ENCODE measurements at places on chromosomes 1 and 21.

DNA sequence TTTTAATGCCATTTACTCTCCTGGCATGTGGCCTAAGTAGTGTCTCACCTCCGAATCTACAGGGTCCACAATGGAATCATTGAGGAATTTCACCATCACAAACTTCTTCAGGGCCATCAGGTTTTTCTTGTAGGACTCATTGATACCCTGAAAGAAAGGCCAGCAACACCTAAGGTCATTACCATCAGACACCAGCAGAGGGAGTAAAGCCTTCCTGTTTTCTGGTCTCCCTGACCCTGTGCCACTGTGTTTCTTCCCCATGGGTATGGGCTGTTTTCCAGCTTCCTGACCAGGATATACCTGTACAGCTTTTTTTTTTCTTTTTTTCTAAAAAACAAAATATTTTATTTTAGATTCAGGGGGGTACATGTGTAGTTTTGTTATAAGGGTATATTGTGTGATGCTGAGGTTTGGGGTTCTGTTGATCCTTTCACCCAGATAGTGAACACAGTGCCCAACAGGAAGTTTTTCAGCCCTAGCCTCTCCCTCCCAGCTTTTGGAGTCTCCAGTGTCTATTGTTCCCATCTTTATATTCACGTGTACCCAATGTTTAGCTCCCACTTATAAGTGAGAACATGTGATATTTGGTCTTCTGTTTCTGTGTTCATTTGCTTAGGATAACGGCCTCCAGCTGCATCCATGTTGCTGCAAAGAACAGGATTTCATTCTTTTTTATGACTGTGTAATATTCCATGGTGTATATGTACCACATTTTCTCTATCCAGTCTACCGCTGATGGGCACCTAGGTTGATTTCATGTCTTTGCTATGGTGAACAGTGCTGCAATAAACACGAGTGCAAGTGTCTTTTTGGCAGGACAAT, 18.3 kb downstream of the PPT1 start:
- peak; percentile 60 for DNase-seq

GRCh38 chr1:54871275-54872035, 15.5 kb downstream of the DHCR24 start:
- DNase-seq: no peak

DNA sequence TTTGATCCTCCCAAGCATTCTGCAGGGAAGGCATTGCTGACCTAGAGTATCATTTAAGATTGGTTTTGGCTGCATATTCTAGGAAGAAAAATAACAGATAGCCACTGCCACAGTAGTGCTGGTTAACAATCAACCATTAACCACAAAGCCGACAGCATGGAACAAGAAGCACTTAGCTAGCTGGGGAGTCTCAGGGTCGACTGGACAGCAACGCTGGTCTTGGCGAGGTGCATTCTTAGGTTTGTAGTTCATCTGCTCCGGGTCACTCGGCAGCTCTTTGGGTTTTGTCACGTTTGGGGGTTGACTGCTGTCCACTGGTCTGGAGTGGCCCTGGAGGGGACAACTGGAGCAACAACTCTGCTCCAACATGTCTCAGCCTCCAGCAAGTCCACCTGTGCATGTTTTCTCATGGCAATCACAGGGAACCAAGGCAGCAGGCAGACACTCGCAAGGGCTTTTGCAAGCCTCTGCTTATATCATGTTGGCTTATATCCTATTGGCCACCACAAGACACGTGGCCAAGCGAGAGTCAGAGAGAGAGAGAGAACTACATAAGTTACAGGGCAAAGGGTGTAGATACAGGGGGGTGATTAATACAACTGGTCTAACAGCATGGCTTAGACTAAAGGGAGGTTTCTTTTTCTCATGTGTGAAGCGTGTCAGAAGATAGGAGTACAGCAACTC, 99.5 kb downstream of the LACTBL1 start:
- DNase-seq: no peak

GRCh38 chr1:20302108-20302471, 11.4 kb downstream of the VWA5B1 start:
- DNase-seq: no peak

- no peak for DNase-seq
Observed at GRCh38 chr1:44807364-44808062, 362 bp upstream of the DYNLT4 start.

DNA sequence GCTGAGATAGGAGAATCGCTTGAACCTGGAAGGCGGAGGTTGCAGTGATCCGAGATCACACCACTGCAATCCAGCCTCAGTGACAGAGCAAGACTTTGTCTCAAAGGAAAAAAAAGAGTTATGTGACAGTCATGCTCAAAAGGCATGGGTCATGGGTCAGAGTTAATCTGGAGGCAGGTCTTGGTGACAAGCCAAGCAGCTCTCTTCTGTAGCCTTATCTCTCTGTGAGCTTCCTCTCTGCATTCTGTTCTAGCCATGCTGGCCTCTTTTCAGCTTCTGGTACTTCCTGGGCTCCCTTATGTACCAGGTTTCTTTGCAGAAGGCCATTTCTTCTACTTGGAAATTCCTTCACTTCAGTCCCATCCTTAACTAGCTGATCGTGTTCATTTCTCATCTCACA, 63.6 kb downstream of the NGF start:
- no peak for DNase-seq

- DNase-seq: peak; percentile 88
Observed at GRCh38 chr1:116377541-116378529, 4.8 kb downstream of the ATP1A1 start.

DNA sequence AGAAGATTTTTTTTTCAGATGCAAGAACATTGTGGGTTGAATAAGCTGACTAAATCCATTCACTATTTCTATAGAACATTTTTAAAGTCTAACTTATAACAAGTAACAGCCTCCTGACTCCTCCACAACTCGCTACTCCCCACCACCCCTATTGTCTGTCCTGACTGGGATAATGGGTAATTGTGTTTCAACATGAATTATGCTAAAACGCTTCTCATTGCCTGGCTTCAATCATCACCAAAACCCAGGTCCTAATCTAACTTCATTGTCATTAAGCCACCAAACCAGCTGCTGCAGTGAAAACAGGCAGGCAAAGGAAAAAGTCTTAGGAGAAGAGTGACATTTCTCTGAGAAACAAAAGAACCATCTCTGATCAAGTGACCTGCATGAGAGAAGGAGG, 30.0 kb downstream of the TNR start:
- DNase-seq: no peak

- DNase-seq: no peak
Observed at GRCh38 chr1:15989776-15990175, 13.9 kb upstream of the ZBTB17 start.

Measured in NCI-H446 (cell line).